ENCODE measurements at places on chromosomes 7 and 10.

GRCh38 chr10:75469006-75469616, 37.7 kb downstream of the LRMDA start:
- no peak for DNase-seq

GRCh38 chr10:92203919-92204623, 86.8 kb downstream of the CPEB3 start:
- no peak for DNase-seq

GRCh38 chr10:119415536-119416503, 126.7 kb downstream of the RGS10 start:
- peak; percentile 52 for DNase-seq

DNA sequence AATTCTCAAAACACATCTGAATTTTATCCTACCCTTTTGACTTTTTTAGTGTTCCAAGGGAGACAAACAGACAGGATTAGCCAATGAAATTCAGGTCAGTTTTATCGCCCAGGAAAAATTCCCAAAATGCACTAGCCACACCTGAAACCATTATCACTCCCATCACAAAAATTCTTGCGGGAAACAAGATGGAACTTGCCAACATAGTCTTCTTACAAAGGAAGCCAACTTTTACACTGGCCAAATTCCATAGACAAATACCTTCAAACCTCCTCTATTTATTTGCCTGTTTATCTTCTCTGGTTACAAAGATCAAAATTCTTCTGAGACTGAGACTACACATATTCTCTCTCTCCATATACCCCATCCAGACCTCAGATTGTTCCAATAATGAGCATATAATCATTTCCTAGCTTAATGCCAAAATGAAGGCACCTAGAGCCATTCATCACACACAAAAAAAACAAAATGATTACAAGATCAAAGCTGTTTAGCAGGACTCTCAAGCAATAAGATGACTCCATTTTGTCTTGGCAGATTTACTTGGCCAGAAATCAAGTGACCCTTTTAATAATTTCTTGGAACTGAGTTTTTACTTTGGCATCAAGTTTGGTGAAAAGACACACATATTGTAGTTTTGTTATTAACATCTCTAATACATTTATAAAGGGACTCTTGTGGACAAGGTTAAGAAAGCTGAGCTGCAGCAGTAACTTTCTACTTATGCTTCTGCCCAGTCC, 30.2 kb downstream of the MET start:
- DNase-seq: no peak

DNA sequence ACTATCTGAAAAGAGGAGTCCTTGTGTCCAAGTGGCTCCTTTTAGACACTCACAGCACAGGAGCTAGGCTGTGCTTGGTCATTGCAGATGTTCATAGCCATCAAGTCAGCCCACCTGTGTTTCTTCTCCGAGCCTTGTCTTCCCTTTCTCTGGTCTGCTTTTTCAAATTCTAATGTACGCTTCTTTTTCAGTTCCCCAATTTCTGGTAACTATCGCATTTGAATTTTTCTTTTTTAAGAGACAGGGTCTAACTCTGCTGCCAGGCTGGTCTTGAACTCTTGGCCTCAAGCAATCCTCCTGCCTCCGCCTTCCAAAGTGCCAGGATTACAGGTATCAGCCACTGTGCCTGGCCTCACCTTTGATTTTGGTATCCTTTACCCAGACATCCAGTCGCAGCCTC, 18.9 kb downstream of the APBB1IP start:
- no peak for DNase-seq

- no peak for DNase-seq
These were observed 182.7 kb upstream of the PLXNA4 start for GRCh38 chr7:132758986-132759385.

GRCh38 chr10:86951184-86951761, 6.1 kb downstream of the MMRN2 start:
- DNase-seq: no peak

DNA sequence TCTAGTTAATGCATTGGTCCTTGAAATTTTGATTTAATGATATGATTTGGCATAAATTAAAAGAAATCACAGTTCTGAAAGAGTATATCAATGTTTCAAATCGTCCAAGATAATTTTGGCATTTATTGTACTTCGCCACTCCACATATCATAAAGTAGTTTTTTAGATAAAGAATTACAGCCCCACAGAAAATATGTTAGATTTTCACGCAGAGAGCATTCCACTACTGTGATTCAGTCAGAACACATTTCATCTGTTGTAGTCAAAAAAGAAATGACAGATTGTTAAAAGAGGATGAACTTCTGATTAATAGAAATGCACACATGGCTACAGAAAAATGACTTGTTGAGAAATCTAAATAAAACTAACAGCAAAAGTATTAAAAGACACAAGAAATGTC, 1063.5 kb upstream of the LRRN3 start:
- DNase-seq: no peak

GRCh38 chr7:26318921-26319320, 27.3 kb downstream of the SNX10 start:
- no peak for DNase-seq

GRCh38 chr10:132485391-132485790, 52.2 kb upstream of the INPP5A start:
- DNase-seq: no peak

DNA sequence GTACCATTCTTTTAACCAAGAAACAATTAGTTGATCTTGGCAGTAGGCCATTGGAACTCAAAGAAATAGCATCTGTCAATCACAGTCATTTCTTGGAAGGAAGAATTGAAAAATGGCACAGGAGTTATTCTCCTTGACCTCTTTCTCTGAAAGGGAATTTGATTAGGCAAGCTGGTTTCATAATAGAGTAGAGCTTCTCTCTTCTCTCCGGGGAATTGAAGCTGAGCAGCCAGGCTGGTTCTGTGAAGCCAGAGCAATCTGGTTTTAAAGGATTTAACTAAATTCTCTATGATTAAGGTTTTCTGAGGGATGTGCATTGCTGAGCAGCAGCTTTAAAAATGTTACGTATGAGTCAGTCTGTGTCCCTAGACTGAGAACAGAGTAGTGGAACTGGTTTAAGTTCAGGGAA, 70.2 kb downstream of the AHCYL2 start:
- DNase-seq: no peak
